ENCODE measurements at places on chromosomes 11 and 22. TPM values are rescaled to one million over a fixed set of nuclear protein-coding genes. Genes with fewer than 3 reads are reported as not detected.

The PGA5 gene
- not detected for polyA plus RNA-seq

The DBX1 gene
- polyA plus RNA-seq: not detected

The OR51E2 gene
- polyA plus RNA-seq: not detected

The CYTH4 gene
- polyA plus RNA-seq: not detected

The FGF4 gene
- not detected for polyA plus RNA-seq

The MSANTD4 gene
- 9.1 TPM for polyA plus RNA-seq

Measured in GM23248 (cell line).